CD4-positive, alpha-beta memory T cell (primary cell): ENCODE measurements at places on chromosomes 4 and X. TPM values are rescaled to one million over a fixed set of nuclear protein-coding genes. Genes with fewer than 3 reads are reported as not detected.

- H3K36me3 ChIP-seq, result no peaks in the 10 kb centered on the region
- no peaks in the 10 kb centered on the region for H3K4me1 ChIP-seq
- H3K27me3 ChIP-seq, result no peaks in the 10 kb centered on the region
- H3K27ac ChIP-seq, result no peak overlapping the region
These were observed 586.4 kb downstream of the PRR32 start for GRCh38 chrX:127405946-127406345.

DNA sequence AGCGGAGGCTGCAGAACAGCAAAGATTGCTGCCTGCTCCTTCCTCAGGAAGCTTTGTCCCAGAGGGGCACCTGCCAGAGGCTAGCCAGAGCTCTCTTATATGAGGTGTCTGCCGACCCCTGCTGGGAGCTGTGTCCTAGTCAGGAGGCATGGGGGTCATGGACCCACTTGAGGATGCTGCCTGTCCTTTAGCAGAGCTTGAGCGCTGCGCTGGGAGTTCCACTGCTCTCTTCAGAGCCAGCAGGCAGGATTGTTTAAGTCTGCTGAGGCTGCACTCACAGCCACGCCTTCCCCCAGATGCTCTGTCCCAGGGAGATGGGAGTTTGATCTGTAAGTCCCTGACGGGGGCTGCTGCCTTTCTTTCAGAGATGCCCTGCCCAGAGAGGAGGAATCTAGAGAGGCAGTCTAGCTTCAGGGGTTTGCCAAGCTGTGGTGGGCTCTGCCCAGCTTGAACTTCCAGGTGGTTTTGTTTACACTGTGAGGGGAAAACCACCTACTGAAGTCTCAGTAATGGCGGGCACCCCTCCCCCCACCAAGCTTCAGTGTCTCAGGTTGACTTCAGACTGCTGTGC is 10.9 kb downstream of the DCK start:
- no peaks in the 10 kb centered on the region for H3K36me3 ChIP-seq
- H3K27ac ChIP-seq, result peak overlapping the region; percentile 50
- H3K27me3 ChIP-seq, result no peaks in the 10 kb centered on the region

DNA sequence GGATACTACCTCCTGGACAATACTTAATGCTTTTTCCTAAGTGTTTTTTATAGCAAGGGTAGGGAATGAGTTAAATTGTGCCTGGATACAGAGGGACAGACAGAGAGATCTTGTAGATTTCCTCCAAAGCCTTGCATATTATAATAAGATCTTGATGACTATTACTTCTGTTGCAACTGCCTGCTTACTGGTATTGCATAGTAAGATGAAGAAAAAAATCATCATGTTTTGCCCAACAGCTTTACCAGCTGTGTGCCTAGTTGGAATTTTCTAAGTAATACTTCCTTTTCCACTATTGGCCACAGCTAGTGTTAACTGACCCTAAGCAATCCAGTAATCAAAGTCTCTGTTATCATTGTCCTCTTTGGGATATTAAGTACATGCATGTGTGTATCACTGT is 139.0 kb downstream of the DCK start:
- H3K27me3 ChIP-seq, result no peaks in the 10 kb centered on the region
- no peak overlapping the region for H3K27ac ChIP-seq
- DNase-seq, result no peak
- H3K4me3 ChIP-seq, result no peak overlapping the region

DNA sequence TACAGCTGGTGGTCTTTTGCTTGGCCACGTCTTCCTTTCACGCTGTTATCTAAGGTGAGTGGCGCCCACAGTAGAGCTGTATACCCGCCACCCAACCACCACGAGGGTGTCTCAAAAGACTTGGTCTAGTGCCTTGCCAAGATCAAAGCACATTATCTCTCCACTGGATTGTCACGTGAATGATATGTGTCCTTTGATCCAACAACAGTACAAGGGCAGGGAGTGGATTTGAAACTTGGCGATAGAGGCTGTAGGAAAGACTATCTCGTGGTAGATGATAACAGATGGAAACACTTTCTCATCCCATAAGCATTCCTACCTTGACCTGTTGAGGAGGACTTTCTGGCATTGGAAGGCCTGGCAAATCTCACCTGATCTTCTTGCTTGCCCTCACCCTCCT is 37.7 kb upstream of the BCLAF3 start:
- H3K4me1 ChIP-seq, result no peaks in the 10 kb centered on the region
- no peak overlapping the region for H3K27ac ChIP-seq
- no peaks in the 10 kb centered on the region for H3K36me3 ChIP-seq
- DNase-seq, result no peak

DNA sequence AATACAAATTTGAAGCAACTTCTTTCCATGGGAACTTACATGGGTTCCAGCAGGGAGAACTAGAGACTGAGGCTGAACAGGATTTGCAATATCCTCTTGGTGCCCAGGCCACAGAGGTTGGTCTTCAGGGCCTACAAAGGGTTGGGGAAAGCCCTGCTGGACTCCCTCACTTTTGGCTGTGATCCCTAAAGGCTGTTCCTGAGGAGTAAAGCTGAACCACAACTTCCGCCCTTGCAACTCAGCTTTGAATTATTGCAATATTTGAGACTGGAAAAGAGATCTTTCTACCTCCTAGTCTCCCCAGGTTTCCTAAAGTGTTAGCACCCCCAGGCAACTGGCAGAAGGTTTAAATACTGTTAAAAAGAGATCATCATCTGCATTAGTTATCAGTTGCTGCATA is 26.9 kb downstream of the DCHS2 start:
- H3K27ac ChIP-seq, result no peak overlapping the region
- H3K27me3 ChIP-seq, result no peaks in the 10 kb centered on the region
- DNase-seq, result no peak

GRCh38 chrX:127568691-127569090 is 483.5 kb downstream of the ACTRT1 start:
- DNase-seq, result no peak
- no peak overlapping the region for H3K27ac ChIP-seq
- no peaks in the 10 kb centered on the region for H3K4me1 ChIP-seq
- H3K27me3 ChIP-seq, result no peaks in the 10 kb centered on the region
- H3K36me3 ChIP-seq, result no peaks in the 10 kb centered on the region
- no peak overlapping the region for H3K4me3 ChIP-seq

DNA sequence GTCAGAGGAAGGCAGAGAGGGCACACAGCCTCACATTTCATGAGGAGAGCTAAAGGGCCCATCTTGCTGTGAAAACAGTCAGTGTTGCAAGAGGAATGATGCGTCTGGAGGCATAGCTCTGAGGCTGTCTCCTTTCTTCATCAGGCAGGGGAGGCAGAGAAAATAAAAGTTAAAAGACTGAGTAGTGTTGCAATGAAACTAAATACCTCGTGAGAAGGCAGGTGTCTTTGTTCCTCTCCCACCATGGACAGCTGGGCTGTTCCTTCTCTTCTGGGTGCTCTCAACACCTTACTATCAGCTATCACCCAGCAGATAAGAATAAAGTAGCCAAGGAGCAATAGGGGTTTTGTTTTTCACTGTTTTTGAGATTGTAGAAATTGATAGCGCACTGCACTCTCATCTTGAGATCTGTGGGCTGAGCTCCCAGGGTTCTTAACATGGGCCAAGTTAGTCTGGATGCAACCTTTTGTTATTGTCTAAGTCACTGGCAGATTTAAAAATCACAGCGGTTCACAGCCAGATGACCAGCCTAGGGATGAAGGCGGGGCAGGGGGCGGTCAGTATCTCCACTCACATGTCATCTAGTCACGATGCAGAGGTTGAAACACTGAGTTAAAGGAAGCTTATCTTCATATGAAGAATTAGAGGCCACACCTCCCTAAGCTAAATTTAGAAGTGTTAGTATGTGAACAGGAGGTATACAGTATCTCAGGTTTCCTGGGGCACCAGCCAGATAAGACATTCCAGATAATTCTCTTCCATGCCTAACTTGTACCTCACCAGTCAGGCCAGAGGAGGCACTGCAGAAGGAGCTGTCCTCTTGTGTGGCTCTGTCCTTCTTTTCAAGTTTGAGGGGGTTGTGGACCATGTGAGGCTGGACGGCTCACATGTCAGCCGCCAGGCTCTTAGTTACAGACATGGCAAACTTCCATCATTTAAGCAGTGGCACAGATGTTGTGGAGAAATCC is 36.9 kb downstream of the PARM1 start:
- no peaks in the 10 kb centered on the region for H3K27me3 ChIP-seq
- H3K4me3 ChIP-seq, result no peak overlapping the region
- no peaks in the 10 kb centered on the region for H3K4me1 ChIP-seq
- no peak overlapping the region for H3K27ac ChIP-seq

DNA sequence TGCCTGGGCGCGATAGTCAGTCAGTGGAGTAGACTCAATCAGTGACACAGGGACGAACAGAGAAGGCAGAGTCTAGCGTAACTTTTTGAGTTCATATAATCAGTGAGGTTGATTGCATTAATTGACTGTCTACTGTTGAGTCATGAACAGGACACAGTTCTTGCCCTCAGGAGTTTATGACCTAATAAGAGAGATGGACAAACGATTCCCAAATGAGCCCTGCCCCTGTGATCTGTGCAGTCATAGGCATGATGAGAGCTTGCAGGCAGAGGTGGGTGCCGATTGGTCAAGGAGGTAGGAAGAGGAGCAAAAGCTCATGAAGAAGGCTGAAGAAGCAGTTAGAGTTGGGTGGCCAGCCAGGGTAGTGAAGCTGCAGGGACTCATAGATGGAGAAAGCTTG is 57.1 kb downstream of the ADD1 start:
- no peak overlapping the region for H3K27ac ChIP-seq
- H3K4me3 ChIP-seq, result no peak overlapping the region
- DNase-seq, result no peak
- H3K27me3 ChIP-seq, result no peaks in the 10 kb centered on the region
- H3K4me1 ChIP-seq, result no peaks in the 10 kb centered on the region
- H3K36me3 ChIP-seq, result peaks cover 78% of the 10 kb centered on the region

DNA sequence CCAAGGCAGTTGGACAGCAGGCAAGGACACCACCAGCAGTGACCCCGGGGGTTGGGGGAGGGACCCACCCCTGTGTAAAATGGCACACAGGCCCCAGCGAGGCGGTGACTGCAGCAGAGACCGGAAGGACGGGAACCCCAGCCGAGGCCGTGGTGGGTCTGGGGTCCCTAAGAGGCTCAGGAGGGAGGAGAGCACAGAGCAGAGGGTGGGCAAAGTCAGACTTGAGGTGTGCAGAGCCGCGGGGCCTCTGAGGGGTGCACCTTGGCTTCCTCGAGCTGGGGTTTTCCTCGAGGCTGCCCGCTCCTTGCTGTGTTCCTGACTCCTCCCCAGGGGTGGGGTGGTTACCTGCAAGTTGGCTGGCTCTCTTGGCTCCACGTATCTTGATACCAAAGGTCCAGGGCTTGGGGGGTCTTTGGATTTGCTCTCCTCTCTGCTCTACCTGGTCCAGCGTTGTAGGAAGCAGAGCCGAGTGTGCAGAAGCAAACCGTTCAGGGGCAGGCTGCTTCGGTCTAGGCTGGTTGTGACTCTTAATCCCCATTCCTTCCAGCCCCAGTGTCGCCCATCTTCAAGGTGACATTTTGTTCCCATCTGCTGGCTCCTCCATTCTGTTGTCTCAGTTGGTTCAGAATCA is 37.9 kb upstream of the SORCS2 start:
- DNase-seq, result no peak
- H3K27me3 ChIP-seq, result no peaks in the 10 kb centered on the region

DNA sequence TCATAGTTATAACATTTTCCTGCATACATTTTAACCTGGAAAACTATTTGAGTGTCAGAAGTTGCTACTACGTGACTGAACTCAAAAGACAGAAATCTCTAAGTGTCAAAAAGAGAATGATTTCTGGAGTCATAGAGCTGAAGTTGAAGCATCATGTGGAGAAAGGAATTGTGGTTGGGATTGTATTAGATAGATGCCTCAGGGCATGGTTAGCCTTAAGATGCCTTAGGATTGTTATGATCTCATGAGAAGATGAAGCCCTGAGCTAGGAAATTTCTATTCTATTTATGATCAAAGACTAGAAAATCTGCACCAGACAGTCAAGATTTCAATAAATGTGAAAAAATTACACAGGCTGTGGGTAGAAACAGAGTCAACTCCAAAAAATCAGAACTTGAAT is 20.2 kb downstream of the EPGN start:
- no peaks in the 10 kb centered on the region for H3K27me3 ChIP-seq
- no peaks in the 10 kb centered on the region for H3K36me3 ChIP-seq
- no peak for DNase-seq
- no peaks in the 10 kb centered on the region for H3K4me1 ChIP-seq
- H3K27ac ChIP-seq, result no peak overlapping the region

DNA sequence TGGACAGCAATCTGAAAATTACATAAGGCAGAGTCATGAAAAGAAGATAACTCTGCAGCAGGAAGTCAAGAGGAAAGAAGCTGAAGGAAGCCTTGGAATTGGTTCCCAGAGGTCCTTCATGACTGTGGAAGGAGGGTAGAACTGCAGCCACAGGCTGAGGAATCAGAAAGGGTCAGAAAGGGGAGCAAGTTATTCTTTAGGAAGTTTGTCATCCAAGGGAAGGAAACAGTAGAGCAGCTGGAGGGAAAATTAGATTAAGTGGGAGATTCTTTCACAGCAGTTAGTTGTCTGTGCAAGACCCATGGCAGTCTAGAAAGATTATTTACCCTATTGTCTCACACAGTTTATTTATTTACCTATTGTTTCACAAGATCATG is 9.3 kb upstream of the ADH1C start:
- no peaks in the 10 kb centered on the region for H3K36me3 ChIP-seq
- H3K4me1 ChIP-seq, result no peaks in the 10 kb centered on the region
- no peak for DNase-seq
- no peaks in the 10 kb centered on the region for H3K27me3 ChIP-seq
- no peak overlapping the region for H3K4me3 ChIP-seq

GRCh38 chr4:153453402-153453801 is 12.8 kb upstream of the TMEM131L start:
- no peaks in the 10 kb centered on the region for H3K27me3 ChIP-seq
- H3K4me1 ChIP-seq, result peaks cover 18% of the 10 kb centered on the region
- H3K36me3 ChIP-seq, result no peaks in the 10 kb centered on the region
- no peak overlapping the region for H3K4me3 ChIP-seq

DNA sequence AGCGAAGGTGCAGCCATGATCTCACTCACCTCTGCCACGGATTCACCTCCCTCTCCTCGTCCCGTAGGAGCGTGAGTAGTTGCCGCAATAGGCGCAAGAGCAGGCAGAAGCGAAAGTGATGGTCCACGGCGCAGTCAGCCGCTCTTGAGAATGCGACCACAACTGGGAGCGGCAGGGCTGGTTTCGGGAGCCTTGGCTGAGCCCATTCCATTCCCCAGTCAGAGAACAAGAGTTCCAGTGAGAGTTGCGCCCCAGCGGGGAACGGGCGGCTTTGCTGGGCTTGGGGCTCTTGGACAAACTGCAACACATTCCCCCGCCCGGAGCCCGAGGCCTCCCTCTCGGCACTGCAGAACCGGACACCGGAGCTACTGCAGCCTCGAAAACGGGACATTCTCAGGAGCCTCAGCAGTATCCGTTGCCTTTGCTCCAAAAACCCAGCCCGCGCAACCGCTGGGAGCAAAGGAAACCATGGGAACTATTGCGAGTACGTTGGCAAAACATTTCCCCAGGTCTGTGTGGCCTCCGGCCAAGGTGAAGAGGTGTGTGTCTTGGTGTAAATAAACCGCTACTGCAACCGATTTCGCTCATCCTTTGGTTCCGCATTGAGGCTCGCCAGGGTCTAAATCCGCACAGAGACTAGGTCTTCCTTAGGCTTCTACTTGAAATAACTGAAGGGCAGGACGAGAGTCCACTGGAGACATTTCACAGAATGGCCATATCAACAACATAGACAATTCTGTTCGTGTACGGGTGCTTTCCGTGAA is 5.7 kb upstream of the ZBTB33 start:
- no peaks in the 10 kb centered on the region for H3K36me3 ChIP-seq
- H3K4me3 ChIP-seq, result peak overlapping the region; percentile 81
- DNase-seq, result peak; percentile 57

The TMEM35A gene
- not detected for total RNA-seq

The PFKFB1 gene
- 0.35 TPM for total RNA-seq

The TNIP3 gene
- total RNA-seq, result 0.38 TPM

The NPY1R gene
- not detected for total RNA-seq

The CENPVL2 gene
- total RNA-seq, result not detected

The FRAS1 gene
- not detected for total RNA-seq

The IGFBP7 gene
- total RNA-seq, result not detected
